Iris pigment epithelial cell (primary cell): ENCODE measurements at places on chromosomes 1 and 21.

DNA sequence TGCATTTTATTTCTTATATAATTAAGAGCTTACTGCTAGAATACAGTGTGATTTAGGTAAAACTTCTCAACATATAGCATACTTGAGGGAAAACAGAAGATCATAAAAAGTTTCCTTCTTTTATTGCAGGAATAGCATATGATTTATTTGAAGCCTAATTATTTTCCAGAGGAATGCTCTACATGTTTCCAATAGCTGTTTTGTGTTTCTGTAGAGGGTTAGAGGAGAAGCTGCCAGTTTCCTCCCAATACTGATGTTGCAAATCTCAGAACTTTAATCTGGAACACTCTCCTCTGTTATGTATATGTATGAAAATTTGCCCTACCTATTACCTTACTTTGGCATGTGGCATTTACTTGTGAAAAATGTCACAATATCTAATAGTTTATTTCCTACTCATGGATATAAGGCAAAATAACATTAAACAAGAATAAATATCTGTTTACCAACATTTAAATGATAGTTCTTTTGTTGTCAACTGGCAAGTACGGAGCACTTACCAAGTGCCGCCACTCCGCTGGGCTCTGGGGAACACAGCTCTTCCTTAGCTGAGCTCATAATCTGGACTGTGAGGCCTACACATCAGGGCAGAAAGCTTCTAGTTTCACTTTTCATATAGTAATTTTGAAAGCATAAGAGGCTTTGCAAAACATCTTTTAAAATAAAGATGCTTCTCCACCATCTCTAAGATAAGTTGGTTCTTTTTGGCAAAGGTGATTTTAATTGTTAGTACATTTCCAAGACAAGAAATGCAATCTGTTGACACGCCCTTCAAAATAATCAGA lies 239.8 kb upstream of the C1orf105 start:
- DNase-seq, result peak; percentile 74

DNA sequence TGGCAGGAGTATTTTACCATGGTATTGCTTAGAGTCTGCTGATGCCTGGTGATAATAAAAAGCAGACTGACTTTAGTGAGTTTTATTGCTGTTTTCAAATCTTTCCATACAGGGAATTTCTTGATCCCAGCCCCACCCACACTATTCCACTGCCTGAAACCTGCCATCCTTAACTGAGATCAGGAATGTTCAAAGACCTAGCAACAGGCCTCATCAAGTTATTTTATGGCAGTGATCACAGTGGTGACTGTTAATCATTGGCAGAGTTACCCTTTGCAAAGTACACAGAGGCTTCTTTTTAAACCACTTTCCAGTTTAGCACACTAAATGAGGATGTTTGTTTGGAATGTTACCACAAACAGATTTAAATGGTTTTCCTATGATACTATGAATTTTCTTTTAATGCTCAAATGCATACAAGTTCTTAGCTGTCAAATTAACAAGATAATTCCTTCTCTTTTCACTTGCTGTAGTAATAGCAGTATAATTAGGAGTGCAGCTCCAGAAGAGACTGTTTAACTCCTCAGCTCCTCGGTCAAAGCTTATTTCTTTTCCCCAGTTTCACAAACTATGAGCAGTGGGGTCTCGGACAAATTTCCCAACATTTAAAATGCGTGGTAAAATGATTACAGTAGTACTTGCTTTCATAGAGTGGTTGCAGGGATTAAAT lies 69.9 kb upstream of the USP25 start:
- DNase-seq, result no peak

- DNase-seq, result peak; percentile 51
These were observed 41.2 kb upstream of the CR1L start for GRCh38 chr1:207603777-207604176.

DNA sequence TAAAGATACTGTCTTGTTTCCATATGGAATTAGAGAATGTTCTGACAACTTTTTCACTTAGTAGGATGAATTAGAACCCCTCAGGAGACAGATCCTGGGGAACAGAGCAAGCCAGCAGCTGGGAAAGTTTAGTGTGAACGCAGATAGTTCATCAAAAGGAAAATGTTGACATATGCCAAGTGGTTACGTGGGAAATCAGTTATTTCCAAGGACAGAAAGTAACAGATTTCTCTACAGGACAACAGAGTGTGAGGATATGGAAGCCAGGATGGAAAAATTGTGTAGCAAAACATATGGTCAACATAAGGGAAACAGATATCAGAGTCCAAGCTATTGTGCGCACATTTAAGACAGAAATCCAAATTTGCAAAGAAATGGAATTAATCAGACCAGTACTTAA lies 419.5 kb downstream of the LRRIQ3 start:
- no peak for DNase-seq

GRCh38 chr21:32834211-32834915 lies 62.8 kb upstream of the PAXBP1 start:
- DNase-seq, result no peak

- peak; percentile 32 for DNase-seq
These were observed 45.4 kb downstream of the GRHL3 start for GRCh38 chr1:24364605-24364974.

DNA sequence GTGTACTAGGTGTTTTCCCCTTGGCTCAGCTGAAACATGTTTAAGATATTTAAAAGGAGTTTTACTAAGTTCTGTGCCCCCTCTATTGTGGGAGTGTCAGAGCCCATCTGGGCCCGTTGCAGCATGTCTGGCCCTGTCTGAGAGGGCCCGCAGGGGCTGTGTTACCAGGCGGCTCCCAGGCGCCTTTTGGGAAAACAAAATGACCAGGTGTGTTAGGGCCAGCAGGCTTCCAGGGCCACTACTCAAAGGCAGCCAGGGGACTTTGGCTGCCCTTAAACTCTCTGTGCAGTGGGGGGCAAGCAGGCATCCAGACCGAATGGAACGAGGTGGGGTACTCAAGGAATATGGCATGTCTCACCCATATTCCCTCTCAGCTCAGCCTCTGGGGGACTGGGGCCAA lies 111.7 kb downstream of the KCNN3 start:
- DNase-seq, result no peak

- peak; percentile 88 for DNase-seq
These were observed 275.5 kb upstream of the FMN2 start for GRCh38 chr1:239816081-239816782.

DNA sequence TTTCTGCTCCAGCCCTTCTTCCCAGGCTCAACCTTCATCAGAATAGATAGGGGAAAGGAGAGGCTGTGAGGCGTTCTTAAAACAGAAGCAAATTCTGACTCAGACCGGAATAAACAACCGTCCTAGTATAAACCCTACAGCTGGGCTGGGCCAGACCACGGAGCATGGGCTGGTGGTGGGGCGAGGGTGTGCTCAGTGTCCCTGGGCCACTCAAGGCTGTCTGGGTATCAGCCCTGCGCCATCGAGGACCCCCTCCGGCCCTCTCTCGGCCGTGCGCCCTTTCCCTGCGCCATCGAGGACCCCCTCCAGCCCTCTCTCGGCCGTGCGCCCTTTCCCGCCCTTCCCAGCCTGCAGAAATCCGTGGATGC lies 36.0 kb downstream of the CAPN2 start:
- DNase-seq, result peak; percentile 85

- no peak for DNase-seq
These were observed 58.1 kb downstream of the KIAA0040 start for GRCh38 chr1:175134500-175134899.
